Hypothalamus (tissue), 51 donors: ENCODE measurements at places on chromosomes 16 and 17.
A peak's percentile ranks its signal among the peaks of the same experiment; 100 is the strongest.

- no peak for DNase-seq
Observed at GRCh38 chr16:81357711-81358260, 43.0 kb downstream of the GAN start.

GRCh38 chr16:75233611-75233938 is 14.8 kb downstream of the CTRB1 start:
- no peak for DNase-seq

- DNase-seq, result no peak
Observed at GRCh38 chr17:77286641-77287431, 146.1 kb downstream of the SEC14L1 start.

- DNase-seq, result no peak
Observed at GRCh38 chr16:31331807-31332301, 23.1 kb upstream of the ITGAX start.

GRCh38 chr17:44915862-44916780 is 821 bp upstream of the GFAP start:
- DNase-seq, result no peak

DNA sequence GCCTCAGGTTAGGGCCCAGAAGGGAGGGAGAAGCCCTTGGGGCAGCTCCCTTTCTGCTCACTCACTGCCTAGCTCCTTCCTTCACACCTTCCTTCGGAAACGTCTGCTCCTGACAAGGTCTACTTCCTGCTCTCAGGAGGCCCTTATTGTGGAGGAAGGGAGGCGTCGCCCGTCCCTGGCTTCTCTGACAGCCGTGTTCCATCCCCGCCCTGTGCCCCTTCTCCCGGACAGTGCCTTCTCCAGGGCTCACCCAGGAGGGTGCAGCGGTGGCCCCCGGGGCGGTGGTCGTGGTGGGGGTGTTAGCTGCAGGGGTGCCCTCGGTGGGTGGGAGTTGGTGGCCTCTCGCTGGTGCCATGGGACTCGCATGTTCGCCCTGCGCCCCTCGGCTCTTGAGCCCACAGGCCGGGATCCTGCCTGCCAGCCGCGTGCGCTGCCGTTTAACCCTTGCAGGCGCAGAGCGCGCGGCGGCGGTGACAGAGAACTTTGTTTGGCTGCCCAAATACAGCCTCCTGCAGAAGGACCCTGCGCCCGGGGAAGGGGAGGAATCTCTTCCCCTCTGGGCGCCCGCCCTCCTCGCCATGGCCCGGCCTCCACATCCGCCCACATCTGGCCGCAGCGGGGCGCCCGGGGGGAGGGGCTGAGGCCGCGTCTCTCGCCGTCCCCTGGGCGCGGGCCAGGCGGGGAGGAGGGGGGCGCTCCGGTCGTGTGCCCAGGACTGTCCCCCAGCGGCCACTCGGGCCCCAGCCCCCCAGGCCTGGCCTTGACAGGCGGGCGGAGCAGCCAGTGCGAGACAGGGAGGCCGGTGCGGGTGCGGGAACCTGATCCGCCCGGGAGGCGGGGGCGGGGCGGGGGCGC is 231.9 kb downstream of the SEC14L1 start:
- peak; percentile 59 for DNase-seq

GRCh38 chr16:75029854-75030253 is 31.0 kb downstream of the ZNRF1 start:
- no peak for DNase-seq

- no peak for DNase-seq
Observed at GRCh38 chr16:87384162-87384874, 742 bp upstream of the FBXO31 start.

GRCh38 chr16:23107117-23107516 is 42.1 kb downstream of the USP31 start:
- DNase-seq, result no peak

- no peak for DNase-seq
Observed at GRCh38 chr17:80750263-80750662, 205.6 kb downstream of the RPTOR start.

DNA sequence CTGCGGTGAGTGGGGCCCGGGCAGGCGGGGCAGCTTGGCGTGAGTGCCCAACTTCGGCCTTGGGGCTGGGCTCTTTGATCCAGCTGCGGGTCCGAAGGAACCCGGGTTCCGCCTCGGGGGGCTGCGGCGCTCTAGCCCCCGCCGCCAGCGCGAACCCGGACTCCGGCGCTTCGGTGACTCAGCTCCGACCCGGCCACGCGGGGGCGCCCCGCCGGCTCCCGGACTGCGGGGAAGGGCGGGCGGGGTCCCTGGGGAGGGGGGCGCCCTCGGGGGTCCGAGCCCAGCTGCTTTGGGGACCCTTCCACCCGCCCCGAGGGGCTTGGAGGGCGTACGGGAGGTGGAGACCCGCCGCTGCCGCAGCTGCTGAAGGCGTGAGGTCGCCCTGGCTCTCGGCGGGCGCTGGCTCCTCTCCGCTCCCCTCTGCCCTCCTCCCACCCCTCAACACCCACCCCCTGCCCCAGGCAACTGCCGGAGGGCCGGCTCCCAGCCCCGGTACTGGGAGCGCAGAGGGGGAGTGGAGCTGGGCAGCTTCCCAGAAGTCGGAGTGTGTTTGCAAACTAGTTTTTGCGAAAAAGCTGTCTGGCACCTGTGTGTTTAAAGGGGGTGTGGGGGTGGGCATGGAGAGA is 516 bp downstream of the CPNE2 start:
- DNase-seq, result peak; percentile 55

GRCh38 chr17:16371742-16372141 is 9.1 kb upstream of the UBB start:
- DNase-seq, result no peak

GRCh38 chr16:67644038-67644437 is 906 bp upstream of the CARMIL2 start:
- DNase-seq, result no peak

- no peak for DNase-seq
Observed at GRCh38 chr17:78960928-78961327, 18.8 kb downstream of the LGALS3BP start.

DNA sequence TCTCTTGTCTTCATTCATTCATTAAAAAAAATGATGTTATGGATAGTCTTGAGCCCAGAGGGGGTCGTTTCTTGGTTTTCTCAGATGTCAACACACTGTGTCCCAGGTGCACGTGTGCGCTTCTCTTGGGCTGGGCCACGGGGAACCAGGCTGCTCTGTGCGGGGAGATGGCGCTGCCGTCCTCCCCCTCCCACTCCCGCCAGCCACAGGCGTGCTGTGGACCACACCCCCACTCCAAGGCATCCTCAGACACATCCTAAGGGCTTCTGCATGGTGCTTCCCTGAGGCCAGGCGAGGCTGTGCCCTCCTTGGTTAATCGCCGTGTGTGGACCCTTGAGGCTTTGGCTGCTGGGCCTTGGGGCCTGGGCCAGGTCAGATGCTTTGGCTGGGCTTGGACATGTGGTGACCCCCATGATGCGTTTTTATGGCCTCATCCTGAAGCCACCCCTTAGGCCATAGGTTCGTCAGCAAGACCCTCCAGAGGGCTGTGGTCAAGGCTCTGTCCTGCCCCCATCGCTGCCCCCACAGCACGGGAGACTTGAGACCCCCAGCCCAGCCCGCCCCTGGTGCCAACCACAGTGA is 245.7 kb upstream of the CIBAR2 start:
- DNase-seq, result no peak

DNA sequence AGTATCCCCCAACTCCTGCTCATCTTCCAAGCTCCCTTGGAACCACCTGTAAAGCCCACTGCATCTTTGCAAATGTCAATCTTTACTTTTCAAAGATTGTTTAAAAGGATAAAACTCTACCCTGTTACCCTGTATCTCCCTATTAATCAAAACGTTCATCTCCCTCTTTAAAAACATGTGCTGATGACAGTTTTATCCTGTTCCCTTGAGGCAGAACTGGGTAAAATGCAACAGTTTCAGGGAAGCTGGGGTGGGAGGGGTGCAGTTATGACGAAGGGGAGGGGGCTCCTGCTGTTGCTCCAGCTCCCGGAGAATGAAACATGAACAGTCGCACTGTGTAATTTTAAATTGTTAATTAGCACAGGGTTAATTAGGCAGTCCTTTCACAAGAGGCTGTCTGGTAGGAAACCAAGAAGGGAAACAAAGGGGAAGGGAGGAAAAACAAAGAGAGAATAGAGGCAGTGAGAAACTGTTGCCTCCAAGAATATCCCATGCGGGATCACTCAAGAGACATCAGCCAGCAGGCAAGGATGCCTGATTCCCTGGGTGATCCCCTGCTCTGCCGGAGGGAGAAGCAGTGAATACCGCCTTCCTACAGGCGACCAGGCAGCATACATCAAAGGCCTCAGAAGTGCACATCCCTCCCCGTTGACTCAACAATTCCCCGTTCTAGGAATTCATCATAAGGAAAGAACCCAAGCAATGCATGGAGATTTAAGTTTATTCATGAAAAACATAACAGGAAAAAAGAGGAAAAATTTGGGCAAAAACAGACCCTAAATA is 84.2 kb downstream of the ZFHX3 start:
- no peak for DNase-seq

- DNase-seq, result no peak
Observed at GRCh38 chr17:20114466-20114865, 105.3 kb downstream of the SPECC1 start.

- DNase-seq, result no peak
Observed at GRCh38 chr16:66588981-66589713, 9.9 kb downstream of the CMTM2 start.

DNA sequence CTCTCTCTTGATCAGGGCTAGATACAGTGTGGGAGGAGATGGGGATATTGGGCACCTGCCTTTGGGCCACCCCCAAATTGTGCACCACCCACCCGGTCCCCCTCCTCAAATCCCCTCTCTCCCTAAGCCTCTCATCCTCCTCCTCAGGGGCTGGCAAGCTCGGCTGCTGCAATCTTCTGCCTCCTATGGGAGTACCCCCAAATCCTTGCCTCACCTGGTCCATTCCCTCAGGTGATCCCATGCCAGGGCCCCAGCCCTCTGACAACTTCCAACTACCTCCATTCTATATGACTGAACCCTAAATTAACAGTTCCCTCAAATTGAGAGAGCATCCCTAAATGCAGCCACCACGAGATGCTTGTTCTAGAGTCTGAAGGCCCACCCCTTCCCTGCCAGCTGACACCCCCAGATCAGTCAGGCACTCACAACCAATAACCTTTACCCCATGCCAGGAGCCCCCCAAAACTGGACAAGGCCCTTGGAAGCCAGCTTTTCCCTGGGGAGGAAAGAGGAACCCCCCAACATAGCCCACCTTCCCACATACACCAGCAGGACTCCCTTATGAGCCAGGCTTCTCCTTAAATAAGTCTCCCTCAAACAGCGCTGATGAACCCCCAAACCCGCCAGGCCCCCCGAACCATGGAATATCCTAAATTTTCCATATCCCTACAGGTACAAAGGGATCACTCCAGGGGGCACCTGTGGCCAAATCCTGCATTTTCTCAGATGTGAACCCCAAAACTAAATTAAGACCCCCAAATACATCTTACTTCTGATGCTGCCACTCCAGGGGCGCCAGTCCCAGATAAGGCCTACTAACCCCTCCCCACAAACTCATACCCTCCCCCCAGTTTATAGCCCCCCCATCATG is 3.2 kb downstream of the DLG4 start:
- no peak for DNase-seq

- no peak for DNase-seq
Observed at GRCh38 chr17:57687642-57688041, 57.5 kb downstream of the CCDC182 start.

DNA sequence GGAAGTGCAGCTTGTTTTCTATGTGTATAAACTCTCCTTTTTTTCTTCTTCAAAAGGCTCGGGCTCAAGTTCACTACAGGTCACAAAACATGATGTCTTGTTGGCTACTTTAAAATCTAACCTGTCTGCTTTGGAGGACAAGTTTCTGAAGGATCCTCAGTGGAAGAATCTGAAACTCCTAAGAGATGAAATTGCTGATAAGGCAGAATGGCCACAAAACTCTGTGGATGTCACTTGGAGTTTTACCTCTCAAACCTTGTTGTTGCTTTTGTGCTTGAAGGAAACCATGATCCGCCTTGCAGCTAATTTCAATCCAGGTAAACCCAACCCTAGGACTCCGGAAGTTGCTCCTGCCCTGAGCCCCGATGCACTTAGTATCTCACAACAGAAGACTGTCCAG is 16.5 kb downstream of the TANGO6 start:
- no peak for DNase-seq

- no peak for DNase-seq
Observed at GRCh38 chr16:80263181-80263823, 277.5 kb upstream of the DYNLRB2 start.

DNA sequence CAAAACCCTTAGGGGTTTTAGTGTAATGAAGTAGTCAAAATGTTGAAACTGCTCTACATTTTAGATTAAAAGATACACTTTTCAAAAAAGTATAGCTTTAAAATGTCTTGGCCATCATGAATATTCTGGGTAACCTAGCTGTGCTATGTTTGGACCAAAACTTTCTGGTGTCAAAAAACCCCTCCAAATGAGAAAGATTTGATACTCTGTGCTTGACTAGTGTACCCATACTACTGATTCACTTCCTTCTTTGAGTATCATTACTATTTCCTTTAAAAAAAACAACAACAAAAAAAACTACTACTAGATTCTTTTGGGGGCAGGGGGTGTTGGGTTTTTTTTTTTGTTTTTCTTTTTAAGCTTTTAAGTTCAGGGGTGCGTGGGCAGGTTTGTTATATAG is 37.3 kb downstream of the PTRH2 start:
- DNase-seq, result no peak

- peak; percentile 64 for DNase-seq
Observed at GRCh38 chr16:67528870-67529581, 397 bp downstream of the RIPOR1 start.

- peak; percentile 56 for DNase-seq
Observed at GRCh38 chr16:85639529-85640253, 26.6 kb downstream of the GSE1 start.

DNA sequence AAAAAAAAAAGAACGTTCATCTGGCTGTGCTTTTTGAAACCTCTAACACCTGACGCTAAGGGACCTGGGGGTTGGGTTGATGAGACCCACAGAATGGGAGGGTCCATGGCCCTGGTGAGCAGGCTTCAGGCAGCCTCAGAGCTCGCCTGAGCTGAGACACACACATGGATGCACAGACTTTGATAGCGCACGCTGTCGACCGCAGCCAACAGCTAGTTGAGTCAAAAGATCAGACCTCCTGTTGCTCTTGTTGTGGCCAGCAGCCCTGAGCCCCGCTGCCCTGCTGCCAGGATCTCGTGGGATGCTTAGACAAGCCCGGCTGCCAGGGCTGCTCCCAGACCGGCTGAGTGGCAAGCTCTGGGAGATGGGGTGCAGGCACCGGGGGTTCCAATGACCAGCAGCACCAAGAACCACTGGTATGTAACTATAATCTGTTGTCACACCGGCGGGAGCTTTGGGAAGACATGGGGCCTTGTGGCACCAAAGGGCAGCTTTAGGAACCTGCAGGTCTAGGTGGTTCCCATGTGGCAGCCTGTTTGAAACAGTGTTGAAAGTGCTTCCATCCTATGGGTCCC is 20.0 kb upstream of the MEAK7 start:
- DNase-seq, result no peak

GRCh38 chr17:69908626-69909368 is 166.2 kb upstream of the KCNJ16 start:
- no peak for DNase-seq

DNA sequence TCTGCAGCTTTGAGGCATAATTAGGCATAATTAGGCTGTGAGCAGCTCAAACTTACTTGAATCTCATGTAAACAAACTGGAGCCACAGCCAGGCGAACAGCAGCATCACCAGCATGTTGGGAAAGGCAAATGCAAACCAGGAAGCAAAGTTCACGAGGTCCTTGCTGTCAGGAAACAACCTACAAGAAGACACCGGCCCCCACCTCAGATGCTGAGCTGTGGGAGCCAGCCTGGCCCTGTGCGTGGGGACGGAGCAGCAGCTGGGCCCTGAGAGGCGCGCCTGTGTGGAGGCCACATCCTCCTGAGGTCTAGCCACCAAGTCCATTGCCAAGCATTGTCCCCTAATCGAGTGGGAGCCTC is 12.2 kb downstream of the SLC13A5 start:
- DNase-seq, result no peak
